ENCODE measurements at places on chromosomes 16 and 17.
A peak's percentile ranks its signal among the peaks of the same experiment; 100 is the strongest.

- no peaks in the 10 kb centered on the region for H3K27me3 ChIP-seq
- no peak overlapping the region for H3K4me3 ChIP-seq
- DNase-seq: no peak
- H3K36me3 ChIP-seq: no peaks in the 10 kb centered on the region
- no peaks in the 10 kb centered on the region for H3K4me1 ChIP-seq
Observed at GRCh38 chr16:75660726-75661302, 13.2 kb downstream of the TERF2IP start.

DNA sequence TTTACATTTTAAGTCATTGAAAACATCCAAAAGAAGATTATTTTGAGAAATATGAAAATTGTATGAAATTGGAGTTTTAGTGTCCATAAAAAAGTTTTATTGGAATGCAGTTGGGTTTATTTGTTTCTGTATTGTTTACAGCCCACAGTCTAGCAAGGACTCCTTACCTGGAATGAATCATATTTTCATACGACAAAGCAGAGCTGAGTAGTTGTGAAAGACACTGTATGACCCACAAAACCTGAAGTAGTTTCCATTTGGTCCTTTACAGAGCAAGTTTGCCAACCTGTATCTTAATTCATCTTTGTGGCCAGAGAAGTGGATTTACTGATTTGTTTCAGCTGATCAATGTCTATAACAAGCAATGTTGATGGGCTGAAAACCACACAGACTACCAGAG lies 10.3 kb downstream of the CCL18 start:
- no peak overlapping the region for H3K4me3 ChIP-seq
- no peaks in the 10 kb centered on the region for H3K27me3 ChIP-seq
- no peak overlapping the region for H3K27ac ChIP-seq
- H3K36me3 ChIP-seq: no peaks in the 10 kb centered on the region
- DNase-seq: no peak

DNA sequence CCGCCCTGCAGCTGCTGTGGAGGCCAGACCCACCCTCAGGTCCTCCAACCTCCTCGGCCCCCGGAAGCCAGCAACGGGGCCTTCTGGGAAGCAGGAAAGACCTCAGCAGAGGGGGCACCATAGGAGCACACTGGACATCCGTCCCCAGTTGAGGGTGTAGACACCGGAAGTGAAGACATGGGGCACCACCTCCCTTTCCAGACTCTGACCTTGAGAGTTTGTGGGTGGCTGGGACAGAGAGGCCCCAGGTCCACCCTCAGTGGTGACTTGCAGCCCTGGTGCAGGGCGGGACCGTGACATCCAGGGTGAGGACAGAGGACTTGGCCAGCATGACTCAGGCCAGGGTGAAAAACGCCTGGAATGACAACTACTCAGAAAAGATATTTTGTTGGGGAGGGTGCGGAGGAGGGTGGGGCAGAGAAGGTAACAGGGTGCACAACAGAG lies 19.9 kb downstream of the CEP295NL start:
- DNase-seq: peak; percentile 86
- peaks cover 37% of the 10 kb centered on the region for H3K4me1 ChIP-seq
- H3K4me3 ChIP-seq: no peak overlapping the region
- H3K36me3 ChIP-seq: no peaks in the 10 kb centered on the region

DNA sequence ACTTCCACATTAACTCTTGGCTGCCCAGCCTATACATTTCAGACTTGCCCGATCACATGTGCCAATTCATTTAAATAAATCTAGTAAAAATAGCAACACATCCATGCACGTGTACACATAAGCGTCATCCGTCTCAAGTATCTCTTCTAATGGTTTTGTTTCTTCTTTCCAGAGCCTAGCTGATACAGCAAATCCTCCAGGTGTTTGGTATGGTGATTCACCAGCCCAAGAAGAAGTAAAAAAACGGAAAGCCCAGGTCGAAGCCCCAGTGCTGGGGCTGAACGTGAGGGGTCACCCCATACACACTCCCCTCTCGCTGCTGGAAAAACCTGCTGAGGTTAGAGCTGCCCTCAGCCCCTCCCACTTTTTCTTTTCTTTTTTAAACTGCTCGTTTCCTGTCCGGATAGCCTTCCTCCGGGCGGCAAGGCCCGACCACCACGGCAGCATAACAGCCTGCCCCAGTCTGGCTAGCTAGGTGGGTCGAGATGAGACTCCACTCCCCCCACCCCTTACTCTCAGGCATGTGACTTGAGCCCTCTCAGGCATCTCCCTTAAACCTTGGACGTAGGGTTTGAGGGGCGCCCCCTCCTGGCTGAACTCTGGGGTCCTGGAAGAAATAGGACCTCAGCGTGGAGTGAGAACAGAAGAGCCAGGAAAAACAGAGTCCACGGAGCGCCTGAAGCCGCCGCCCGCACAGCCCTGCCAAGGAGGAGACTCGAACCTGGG lies 13.9 kb upstream of the OR1F1 start:
- H3K4me3 ChIP-seq: no peak overlapping the region
- H3K4me1 ChIP-seq: peaks cover 13% of the 10 kb centered on the region
- DNase-seq: no peak
- no peak overlapping the region for H3K27ac ChIP-seq

- H3K4me3 ChIP-seq: no peak overlapping the region
- H3K27ac ChIP-seq: peak overlapping the region; percentile 8
- DNase-seq: no peak
Observed at GRCh38 chr17:11855306-11855705, 142.0 kb downstream of the ZNF18 start.

DNA sequence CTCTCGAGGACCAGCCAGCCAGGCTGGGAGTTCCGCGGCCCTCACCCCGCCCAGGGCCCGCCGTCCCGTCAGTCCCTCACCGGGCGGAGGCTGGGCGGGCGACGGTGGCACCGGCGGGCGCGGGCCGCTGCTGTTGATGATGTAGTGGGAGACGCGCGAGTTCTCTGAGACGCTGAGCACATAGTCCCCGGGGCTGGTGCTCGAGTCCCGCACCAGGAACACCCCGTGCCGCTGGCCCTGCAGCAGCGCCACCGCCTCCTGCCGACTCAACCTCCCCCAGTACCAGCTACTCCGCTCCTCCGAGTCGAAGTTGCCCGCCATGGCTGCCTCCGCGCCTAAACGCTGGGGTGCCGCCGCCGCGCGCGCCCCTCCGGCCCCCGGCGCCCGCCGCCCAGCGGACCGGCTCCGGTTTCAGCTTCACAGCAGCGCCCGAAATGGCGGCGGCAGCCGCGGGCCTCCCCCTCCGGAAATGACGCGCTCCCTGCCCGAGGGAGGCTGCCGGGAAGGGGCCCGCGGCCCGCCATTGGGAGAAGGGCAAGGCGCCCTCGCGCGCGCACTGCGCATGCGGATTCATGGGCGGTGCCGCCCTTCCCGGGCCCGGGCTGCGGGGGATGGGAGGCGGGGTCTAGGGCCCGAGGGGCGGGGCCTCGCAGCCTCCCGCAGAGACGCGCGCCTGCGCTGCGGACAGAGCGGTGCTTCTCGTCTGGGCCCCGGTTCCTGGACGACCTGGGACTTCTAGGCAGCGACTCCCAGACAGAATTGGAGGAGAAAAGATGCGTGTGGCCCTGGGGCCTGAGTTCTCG lies at the start of gene CRK:
Gene CRK (minus strand): TSS at position 436 of the 803 bp plus-strand sequence. CDS start 115 bp downstream, at position 321.
- H3K4me1 ChIP-seq: peaks cover 11% of the 10 kb centered on the region
- H3K27ac ChIP-seq: peak within 1 kb of the TSS; percentile 96
- H3K27me3 ChIP-seq: no peaks in the 10 kb centered on the region
- H3K36me3 ChIP-seq: no peaks in the 10 kb centered on the region
- DNase-seq: peak; percentile 99

- H3K4me1 ChIP-seq: peaks cover 27% of the 10 kb centered on the region
- DNase-seq: no peak
- no peak overlapping the region for H3K4me3 ChIP-seq
- no peaks in the 10 kb centered on the region for H3K36me3 ChIP-seq
- peak overlapping the region; percentile 52 for H3K27ac ChIP-seq
Observed at GRCh38 chr17:3887804-3888203, 5.0 kb downstream of the CAMKK1 start.

- H3K4me3 ChIP-seq: no peak overlapping the region
- no peak for DNase-seq
- H3K27me3 ChIP-seq: peaks cover 96% of the 10 kb centered on the region
- H3K27ac ChIP-seq: no peak overlapping the region
- H3K36me3 ChIP-seq: no peaks in the 10 kb centered on the region
Observed at GRCh38 chr17:39597372-39598046, 10.2 kb downstream of the NEUROD2 start.
